ENCODE measurements at places on chromosomes 1 and 21.

DNA sequence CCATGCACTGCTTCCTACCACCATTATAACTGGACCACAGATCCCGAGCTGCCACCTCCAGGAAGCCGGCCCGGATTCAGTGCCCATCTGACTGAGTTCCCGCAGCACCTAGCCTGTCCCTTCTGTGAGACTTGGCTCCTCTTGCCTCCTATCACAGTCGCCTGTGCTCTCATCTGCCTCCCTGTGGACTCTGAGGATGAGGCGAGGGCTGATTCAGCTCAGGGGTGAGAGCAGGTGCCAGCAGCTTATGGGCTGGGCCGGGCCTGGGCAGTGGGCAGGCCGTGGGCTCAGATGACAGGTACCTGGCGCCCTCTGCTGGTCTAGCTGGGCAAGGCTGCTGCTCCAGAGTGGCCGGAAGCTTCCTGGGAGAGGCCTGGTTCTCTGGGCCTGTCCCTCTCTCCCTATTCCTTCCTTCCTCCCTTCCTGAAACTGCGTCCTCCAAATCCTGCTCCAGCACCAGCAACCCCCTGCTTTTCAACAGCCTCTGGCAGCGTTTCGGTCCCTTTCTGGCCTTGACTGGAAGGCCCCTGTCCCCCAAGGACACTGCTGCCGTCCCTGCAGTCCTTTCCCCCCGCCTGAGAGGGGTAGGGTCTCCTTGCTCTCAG, 17.3 kb upstream of the PCSK9 start:
- peak; percentile 84 for DNase-seq

GRCh38 chr1:76232666-76233065, 158.1 kb downstream of the ST6GALNAC3 start:
- no peak for DNase-seq

- no peak for DNase-seq
These were observed 57.4 kb downstream of the COL6A1 start for GRCh38 chr21:46038871-46039397.

GRCh38 chr1:197675583-197676208, 99.6 kb downstream of the DENND1B start:
- peak; percentile 17 for DNase-seq

DNA sequence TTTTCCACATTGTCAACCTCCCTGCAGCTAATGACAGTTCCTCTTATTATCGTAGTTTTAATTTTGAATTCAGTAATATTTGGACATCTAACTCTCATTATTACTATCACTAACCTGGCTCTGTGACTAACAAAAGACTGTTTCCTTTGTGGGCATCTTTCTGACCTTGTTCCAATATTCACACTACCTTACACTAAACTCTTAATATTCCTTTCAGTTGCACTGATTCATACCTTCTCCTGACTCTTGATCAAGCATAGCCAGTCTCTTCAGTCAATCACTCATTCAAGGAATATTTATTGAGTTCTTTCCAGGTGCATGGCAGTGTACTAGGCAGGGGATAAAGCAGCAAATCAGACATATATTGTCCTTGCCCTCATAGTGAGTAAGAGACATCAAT, 7.8 kb upstream of the CTNNBIP1 start:
- no peak for DNase-seq

- DNase-seq: peak; percentile 70
These were observed 8.8 kb upstream of the CTBS start for GRCh38 chr1:84582802-84583587.

GRCh38 chr1:77544845-77545244, 137.6 kb downstream of the ZZZ3 start:
- DNase-seq: no peak

- DNase-seq: no peak
These were observed 19.1 kb downstream of the DIP2A start for GRCh38 chr21:46477765-46478164.

DNA sequence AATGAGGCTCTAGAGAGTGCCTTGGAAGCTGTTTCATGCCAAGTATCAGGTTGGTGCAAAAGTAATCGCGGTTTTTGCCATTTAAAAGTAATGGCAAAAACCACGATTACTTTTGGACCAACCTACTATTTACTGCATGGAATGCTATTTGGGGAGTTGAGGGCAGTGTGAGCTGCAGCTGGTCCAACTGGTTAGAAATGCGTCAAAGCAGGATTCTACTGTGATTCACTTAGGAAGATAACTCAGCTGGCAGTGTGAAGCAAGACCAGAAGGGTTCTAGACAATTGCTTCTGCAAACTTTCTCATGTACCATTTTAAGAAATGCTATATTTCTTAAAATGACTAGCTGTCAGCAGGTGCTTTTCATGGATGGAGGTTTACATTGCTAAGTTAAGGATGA, 21.2 kb upstream of the PLA2G2C start:
- DNase-seq: no peak

GRCh38 chr1:70265946-70266345, 44.8 kb downstream of the SRSF11 start:
- no peak for DNase-seq

DNA sequence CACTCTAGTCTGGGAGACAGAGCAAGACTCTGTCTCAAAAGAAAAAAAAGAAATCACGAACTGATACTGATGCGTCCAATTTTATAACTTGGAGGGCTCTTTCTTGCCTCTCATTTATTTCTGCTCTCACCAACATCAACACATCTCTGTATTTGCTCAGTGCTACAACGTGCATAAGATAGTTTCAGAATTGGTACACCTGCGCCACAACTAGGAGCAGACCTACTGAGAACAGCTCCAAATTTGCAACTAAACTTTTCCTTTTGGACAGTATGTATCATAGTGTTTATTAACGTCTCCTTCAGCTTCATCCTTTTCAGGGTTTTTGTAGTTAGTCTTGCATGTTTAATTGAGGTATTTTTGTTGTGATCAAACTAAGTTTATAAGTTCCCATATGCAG, 27.7 kb downstream of the TRAPPC10 start:
- no peak for DNase-seq

- DNase-seq: no peak
These were observed 253.3 kb downstream of the KAZN start for GRCh38 chr1:14851760-14852159.

DNA sequence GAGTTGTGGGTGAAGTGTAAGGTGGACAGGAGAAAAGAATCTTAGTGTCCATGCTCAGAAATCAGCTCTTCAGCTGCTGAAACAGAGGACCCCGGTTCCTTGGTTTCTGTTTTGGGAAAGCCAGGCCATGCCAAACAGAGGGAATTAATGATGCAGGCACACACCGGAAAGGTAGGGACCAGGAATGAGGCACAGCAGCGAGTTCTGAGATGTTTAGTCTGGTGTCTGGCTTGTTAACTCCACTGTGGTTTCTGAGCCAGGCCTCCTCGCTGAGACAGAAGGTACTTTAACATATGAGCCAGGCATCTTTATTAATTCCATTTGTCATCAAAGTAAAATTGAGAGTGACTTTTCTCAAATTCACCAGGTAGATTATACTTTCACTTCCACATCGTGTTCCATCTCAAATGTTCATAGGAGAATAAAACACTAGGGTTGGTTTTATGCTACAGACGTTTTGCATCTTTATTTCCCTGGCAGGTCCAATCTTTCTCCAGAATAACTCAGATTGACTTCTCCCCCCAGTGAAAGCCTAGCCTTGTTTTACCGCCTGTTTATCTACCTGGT, 23.5 kb downstream of the LRRC8D start:
- DNase-seq: no peak

- DNase-seq: no peak
These were observed 185.2 kb downstream of the VPS13D start for GRCh38 chr1:12415038-12415466.

- no peak for DNase-seq
These were observed 22.0 kb upstream of the KCTD3 start for GRCh38 chr1:215545096-215545495.

GRCh38 chr21:41817228-41817627, 50.4 kb upstream of the RIPK4 start:
- DNase-seq: peak; percentile 59

DNA sequence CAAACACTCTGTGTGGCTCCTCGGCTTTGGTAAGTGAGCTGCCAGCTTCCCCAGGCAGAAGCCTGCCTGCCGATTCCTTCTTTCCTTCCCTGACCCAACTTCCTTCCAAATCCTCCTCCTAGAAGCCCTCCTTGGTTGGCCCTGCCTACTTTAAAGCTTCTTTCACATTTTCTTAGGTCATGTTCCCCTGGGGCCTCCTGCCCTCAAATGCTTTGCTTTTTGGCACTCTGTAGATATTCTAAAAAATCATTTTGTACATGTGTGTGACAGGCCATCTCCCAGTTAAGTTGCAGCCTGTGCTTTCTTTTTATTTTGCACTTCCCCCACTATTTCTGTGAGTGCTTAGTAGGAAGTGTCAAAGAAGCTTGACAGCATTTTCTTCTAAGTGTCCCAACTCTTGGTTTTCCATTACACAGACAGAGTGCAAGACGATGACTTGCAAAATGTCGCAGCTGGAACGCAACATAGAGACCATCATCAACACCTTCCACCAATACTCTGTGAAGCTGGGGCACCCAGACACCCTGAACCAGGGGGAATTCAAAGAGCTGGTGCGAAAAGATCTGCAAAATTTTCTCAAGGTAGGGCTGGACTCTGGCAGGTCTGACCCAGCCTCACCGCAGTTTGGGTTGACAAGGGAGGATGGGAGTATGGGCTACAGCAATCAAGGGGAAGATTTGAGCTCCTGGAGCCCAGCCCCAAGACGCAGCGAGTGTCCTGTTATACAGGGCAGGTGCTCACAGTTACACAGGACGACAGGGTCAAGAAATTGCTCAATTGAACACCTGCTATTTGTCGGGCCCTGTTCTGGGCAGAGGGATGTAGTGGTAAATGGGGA, at the start of gene S100A9:
TSS of gene S100A9 (plus strand) at position 2 of the 838 bp plus-strand sequence. CDS start at position 432, 430 bp downstream.
- no peak for DNase-seq

GRCh38 chr1:24091971-24092482, 19.9 kb downstream of the MYOM3 start:
- DNase-seq: no peak

DNA sequence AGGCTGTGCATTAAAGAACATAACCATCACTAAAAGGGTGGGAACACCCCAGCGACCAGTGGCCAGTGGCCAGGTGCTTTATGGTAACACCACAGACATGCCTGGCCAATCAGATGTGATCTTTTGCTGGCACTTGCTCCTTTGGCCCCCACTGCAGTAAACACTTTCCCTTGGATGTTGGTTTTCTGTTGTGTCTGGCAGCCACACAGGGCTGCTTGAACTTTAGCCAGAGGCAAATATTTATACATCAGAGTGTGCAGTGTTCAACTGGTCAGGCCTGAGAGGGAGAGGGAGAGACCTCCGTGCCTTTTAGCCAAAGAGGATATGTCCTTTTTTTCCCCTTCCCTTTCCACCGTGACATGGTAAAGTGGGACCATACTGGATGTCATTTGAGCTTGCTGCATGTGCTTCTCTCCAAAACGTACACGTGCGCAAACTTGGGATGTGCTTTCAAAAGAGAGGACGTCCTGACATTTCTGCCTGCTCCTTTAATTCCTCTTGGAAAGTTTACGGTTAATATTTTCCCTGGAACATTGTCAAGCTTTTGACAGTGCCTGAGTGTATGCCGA, 101.2 kb downstream of the NFIA start:
- peak; percentile 83 for DNase-seq

DNA sequence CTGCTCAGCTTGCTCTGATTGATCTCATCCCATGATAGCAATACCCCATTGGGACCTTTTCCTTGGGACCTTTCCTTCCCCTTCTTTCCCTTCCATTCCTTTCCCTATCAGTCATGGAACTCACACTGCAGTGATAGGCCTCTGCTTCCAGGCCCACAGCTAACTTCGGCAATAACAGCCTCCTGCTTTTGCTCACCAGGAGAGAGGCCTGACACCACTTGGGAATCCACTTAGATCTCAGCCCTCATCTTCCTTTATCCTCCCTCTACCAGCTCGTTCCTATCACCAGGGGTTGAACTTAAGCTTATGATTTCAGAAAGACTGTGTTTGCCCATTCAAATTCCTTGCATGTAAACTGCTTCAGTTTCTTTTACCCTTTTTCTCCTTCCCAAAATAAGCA, 11.0 kb upstream of the TIPRL start:
- peak; percentile 65 for DNase-seq

GRCh38 chr1:168939110-168939946, 167.2 kb upstream of the ATP1B1 start:
- DNase-seq: no peak

- peak; percentile 2 for DNase-seq
These were observed 894.0 kb downstream of the KCNT2 start for GRCh38 chr1:195714248-195714647.

DNA sequence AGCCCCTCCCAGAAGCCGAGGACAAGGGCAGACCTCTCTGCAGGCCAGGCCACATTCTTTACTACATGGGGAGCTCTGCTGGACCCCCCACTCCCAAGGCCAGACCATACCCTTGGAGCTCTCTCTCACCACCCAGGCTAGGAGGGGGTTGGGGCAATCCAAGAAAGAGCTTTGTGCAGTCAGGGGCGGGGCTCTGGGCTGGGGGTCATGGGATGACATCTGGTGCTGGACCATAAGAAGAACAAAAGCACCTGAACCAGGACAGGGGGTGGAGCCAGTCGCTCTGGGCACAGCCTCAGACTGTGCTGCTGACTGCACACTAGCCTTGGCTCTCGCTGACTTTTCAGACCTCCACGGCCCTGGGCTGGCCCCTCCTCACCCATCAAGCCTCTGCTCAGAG, 23.1 kb upstream of the AJAP1 start:
- DNase-seq: no peak

DNA sequence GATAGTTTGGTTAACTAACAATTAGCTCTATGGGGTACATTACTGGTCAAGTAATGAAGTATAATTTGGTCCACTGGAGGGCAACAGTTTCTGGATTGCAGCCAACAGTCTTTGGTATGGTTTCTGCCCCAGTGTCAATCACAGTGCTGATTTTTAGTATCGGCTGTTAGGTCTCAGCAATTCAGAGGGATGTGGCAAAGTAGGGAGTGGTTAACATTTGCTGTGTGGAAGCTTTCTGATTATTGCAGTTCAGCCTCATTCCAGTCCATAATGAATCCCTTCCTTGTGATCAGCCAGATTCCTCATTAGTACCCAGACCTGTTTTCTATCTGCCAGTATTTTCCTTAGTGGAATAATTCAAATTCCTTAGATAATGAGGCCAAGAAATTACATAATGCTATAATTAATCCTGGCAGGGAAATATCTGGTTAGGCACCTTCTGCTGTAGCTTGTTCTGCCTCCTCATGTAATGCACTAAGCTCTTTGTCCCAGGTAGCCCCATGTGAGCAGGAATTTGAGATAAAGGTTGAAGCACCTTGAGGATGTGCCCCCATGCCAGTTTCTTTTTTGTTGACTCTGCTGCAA, 14.0 kb downstream of the F3 start:
- DNase-seq: peak; percentile 33

DNA sequence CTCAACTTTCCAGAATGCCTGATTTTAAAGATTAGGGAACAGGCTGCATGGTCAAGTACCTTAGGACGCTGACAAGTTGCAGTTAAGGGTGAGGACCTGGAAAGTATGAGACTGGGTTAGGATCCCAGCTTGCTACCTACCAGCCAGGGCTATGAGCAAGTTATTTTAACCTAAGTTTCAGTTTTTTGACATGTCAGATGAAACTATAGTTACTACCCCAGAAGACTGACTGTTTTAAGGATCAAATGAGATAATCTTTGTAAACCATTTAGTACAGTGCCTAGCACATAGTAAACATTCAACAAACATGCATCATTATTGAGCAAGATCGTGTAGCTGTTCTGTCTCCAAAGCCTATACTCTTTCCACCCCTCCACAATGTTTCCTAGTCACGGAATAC, 14.4 kb downstream of the THEMIS2 start:
- DNase-seq: no peak

DNA sequence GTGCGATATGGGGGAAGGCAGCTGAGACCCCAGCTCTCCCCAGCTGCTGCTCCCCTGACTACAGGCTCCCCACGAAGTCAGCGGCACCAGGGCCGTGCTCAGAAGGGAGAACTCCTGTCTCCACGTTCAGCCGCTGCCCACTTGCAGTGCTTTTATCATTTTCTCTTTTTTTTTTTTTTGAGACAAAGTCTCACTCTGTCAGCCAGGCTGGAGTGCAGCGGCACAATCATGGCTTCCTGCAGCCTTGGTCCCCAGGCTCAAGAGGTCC, 933 bp upstream of the FTCD start:
- DNase-seq: no peak
